ENCODE measurements at places on chromosomes 11 and 22.

DNA sequence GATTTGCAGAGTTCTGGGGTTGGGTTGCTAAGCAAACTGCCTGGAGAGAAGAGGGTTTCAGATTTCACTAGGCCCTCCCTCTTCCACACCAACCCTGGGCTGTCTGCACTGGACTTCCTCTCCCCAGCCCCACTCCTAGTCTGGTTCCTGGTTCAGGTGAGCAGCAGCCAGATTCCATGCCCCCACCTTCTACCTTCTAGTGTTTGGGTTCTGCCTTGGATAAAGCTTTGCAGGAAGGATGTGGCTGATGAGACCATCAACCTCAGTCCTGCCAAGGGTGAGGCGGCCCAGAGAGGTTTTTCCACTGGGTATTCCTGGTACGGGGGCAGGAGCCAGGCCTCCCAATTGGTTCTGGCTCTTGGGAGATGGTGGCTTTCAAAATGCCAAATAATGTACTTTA, 68.3 kb downstream of the BCR start:
- DNase-seq = no peak

DNA sequence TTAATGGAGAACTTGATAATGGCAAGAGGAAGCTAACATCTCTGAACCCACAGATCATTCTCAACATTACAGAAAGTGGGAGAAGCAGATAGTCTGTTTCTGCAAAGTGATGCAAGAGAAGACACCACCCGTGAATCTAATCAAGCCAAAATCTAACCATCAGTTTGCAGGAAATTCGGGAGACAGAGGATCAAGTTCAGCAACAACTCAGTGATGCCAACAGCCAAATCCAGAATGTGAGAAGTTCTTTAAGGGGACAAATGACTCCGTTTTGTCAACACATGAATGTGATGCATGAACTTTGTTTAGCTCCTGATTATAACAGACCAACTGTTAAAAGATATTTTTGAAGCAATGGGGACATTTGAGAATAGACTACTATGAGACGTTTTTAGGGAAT, 95.2 kb upstream of the LDLRAD3 start:
- DNase-seq = no peak

GRCh38 chr22:17387356-17387755, 18.1 kb downstream of the CECR2 start:
- no peak for DNase-seq

DNA sequence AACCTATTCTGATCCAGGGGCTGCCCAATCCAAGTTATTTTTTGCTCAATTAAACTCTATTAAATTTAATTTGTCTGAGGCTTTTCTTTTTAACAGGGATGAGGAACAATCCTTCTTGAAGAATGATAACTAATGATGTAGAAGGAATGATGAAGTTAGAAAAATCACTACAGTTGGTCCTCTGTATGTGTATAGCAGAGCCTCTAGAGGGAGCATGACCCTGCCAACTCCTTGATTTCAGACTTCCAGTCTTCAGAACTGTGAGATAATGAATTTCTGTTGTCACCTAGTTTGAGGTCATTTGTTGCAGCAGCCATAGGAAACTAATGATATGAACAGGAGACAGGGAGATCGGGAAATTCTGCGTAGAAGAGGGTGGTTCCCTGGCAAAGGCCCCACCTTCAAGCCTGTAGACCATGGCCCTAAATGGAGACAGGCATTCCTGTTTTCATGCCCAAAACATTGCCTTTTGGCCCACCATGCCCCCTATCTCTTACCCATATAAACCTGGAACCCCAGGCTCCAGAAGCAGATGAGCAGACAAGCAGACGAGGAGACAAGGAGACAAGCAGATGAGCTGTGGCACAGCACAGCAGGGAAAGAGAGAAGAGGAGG, 7.7 kb upstream of the QSER1 start:
- no peak for DNase-seq

DNA sequence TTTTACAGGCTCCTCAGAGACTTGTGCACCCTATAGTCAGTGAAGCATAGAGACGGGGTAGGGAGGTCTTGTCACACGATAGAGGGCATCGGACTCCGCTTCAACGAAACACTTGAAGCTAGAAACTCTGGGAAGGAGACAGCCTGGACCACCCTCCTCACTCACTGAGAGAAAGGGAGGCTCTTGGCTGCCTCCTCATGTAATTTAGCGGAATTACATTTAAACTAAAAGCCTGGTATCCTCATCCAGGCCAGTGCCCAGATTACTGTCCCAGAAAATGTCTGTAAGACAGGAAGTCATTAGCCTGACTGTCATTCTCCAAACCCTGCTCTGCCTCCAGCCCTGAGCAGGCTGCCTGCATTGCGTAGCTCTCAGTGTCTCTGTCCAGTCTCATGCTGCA, 36.0 kb downstream of the TTLL1 start:
- no peak for DNase-seq

GRCh38 chr22:20918663-20919218, 1.5 kb downstream of the CRKL start:
- DNase-seq = no peak

DNA sequence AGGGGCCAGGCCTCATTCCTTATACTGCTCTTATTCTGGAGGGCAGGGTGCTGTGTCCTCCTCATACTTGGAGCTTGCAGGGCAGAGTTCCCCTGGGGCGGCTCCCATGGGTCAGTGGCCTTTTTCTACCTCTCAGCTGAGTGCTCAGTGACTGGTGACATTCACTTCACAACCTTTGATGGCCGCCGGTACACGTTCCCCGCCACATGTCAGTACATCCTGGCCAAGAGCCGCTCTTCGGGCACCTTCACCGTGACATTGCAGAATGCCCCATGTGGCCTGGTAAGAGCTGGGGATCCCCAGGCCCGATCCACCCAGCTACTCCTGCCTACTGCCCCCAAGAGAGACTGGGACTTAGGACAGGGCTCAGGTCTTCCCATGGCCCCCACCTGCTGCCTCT, 14.5 kb downstream of the OTOG start:
- no peak for DNase-seq

DNA sequence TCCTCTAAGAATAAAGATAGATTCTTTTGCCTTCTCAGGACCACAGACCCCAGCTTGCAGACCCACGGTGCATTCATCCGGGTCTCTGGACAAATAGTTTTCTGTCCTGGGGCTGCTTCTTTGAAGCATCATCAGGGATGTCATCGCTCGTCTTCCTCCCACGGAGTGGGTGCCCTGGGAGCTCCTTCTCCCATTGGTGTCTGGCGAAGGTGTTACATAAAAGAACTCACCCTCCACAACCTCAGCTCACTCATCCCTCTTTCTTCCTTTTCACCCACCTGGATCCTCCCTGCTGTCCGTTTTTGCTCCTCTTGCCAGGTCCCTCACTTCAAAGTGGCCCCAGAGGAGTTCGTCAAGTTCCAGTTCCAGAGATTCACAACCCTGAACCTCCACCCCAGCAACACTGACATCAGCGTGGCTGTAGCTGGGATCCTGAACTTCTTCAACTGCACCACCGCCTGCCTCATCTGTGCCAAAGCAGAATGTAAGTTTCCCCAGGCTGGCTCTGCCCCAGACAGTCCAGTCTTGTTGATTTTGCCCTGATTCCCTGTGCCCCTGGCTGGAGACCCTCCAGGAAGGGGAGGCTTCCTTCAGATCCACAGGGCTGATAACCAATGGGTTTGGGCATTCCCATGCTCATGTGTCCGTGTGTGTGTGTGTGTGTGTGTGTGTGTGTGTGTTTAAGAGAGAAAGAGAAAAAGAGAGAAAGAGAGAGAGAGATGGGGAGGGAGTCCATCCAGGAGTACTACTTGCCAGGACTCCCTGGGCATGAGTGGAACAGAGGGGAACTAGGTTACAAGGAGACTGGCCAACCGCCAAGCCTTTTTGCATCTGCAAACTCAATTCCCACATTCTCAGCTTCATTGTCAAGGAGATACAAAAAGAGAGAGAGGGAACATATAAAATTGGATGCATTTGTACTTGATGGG, 204.2 kb upstream of the TBCEL start:
- no peak for DNase-seq

GRCh38 chr11:29173660-29174062, 843.2 kb downstream of the KCNA4 start:
- DNase-seq = no peak

- no peak for DNase-seq
Observed at GRCh38 chr11:6194065-6194581, 4.9 kb upstream of the OR52W1 start.

DNA sequence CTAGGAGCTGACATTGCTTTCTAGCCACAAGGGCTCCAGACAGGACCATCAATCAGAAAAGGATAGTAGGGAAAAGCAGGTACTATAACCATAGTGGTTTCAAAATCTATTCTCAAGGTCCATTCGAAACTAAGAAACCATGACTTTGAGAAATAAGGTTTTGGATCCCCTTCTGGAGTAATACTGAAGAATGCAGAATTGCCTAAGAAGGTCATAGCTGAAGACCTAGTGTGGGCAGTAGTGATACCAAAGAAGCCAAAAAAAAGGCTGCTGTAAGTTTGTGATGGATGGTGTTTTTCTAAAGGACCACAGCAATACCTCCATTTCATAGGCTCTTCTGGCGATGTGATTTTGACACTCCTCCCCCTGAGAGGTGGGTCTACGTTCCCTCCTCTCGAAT, 163.1 kb downstream of the MAML2 start:
- no peak for DNase-seq

DNA sequence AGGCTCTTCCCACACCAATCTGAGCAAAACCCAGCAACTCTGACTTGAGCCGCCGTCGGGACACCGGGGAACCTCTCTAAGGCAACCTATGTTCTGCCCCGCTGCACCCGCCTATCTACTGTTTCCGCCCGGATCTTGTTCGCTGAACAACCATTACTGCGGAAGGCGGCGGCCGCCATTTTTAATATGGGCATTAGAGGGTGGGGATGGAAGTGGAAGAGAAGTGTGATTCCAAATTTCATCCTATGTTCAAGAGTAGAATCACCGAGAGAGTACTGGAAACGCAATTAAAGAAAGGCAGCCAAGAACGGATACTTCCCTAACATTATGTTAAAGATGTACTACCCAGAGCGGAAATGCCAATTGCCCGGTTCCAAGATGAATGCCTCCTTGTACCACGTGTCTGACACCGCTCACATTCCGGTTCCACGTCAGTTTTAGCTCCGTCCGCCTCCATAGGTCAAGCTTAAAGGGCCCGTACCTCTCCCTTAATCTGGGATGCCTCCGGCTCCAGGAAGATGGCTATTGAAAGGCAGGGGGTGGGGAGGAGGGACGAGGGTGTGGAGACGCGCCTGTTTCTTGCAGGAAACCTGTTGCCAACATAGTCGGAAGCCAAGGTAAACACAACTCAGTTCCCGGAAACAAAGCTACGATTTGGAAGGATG, at the start of gene DPAGT1:
Gene DPAGT1 (minus strand): TSS at position 95 of the 665 bp plus-strand sequence. CDS start 198 bp downstream, outside the sequence.
- peak; percentile 82 for DNase-seq

- no peak for DNase-seq
Observed at GRCh38 chr11:124876818-124877630, 11.8 kb downstream of the ROBO3 start.

DNA sequence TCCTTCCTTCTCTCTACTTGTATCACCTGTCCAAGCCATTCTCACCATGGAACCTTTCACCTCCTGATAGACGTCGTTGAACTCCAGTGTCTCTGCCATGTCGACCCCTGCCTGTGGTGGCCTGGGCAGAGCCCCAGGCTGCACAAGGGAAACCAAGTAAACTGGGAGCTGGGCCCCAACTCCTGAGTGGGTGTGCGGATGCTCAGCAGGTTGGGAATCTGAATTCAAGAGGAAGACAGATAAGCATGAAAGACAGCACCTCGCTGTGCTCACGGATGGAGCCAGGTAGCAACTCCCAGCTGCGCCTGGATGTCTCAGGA, 709 bp downstream of the SSRP1 start:
- no peak for DNase-seq

GRCh38 chr11:39011797-39012196, 2413.8 kb upstream of the RAG2 start:
- DNase-seq = no peak

GRCh38 chr11:64264371-64264852, 13.1 kb downstream of the PLCB3 start:
- no peak for DNase-seq

GRCh38 chr22:25942856-25943411, 200.9 kb downstream of the MYO18B start:
- DNase-seq = no peak

GRCh38 chr22:22616636-22617035, 27.8 kb upstream of the GGTLC2 start:
- DNase-seq = no peak

DNA sequence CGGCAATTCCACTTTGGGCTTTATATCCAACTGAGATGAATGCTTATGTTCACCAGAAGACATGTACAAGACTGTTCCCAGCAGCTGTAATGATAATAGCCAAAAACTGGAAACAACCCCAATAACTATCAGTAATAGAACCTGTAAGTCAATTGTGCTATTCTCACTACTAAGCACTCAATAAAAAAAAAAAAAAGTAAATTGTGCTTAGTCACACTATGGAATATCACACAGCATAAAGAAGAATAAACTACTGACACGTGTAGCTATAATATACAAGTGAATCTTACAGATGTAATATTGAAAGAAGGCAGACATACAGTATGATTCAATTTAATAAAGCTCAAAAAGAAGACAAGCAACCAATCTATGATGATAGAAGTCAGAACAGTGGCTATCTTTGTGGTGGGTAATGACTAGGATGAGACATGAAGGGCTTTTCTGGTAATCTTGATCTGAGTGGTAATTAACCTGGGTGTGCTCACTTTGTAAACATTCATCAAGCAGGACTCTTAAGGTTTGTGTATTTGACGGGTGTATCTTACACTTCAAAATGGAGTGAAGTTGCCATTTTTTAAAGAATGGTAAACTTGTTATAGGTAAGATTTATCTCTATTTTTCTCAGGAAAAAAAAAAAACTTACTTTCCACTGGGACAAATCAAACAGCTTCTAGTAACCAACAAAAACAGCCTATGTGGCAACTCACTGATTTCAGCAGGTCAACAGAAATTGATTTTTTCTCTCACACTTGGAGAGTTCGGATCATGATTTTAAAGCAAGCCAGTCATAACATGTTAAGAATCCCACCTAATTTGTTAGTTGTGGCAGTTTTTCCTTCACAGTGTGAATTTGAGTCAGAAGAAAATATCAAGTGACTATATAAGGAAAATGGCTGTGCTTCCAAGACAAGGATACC, 84.2 kb downstream of the CCDC83 start:
- no peak for DNase-seq

- no peak for DNase-seq
Observed at GRCh38 chr22:49997932-49998717, 14.4 kb downstream of the IL17REL start.

- peak; percentile 21 for DNase-seq
Observed at GRCh38 chr22:19909350-19910179, 32.0 kb upstream of the COMT start.

GRCh38 chr11:11865449-11865848, 23.7 kb downstream of the USP47 start:
- no peak for DNase-seq

DNA sequence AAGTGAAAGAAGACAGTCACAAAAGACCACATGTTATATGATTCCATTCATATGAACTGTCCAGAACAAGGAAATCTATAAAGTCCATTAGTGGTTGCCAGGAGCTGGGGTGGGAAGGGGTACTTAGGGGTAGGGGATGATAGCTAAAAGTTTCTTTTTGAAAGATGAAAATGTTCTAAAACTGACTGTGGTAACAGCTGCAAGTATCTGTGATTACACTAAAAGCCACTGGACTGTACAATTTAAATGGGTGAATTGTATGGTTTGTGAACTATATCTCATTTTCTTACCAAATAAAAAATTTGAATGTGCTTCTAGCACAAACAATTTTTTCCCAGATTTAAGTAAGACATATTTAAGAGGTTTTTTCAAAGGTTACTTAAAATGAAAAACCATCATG, 22.1 kb downstream of the CHKA start:
- DNase-seq = no peak
